ENCODE measurements at places on chromosomes 7 and 10.

DNA sequence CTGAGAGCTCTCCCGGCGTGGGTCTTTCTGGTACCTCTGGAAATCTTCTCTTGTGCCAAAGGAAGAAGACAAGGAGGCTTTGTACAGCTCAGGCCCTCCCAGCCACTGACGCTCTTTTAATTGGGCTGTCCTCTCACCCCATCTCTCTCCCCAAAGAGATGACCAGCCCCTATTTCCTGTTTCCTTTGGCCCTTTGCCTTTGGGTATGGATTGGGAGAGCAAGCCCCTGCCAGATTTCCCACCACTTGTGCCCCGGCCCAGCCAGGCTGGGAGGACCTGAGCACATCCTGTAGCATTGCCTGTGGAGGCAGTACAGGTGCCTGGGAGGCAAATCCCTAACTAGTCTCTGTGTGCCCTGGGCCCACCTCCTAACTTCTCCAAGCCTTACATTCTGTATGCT is 5.7 kb upstream of the PLAC9 start:
- H3K4me3 ChIP-seq = no peak overlapping the region
- no peaks in the 10 kb centered on the region for H3K4me1 ChIP-seq
- DNase-seq = no peak
- no peak overlapping the region for H3K27ac ChIP-seq
- H3K36me3 ChIP-seq = no peaks in the 10 kb centered on the region
- H3K27me3 ChIP-seq = no peaks in the 10 kb centered on the region

DNA sequence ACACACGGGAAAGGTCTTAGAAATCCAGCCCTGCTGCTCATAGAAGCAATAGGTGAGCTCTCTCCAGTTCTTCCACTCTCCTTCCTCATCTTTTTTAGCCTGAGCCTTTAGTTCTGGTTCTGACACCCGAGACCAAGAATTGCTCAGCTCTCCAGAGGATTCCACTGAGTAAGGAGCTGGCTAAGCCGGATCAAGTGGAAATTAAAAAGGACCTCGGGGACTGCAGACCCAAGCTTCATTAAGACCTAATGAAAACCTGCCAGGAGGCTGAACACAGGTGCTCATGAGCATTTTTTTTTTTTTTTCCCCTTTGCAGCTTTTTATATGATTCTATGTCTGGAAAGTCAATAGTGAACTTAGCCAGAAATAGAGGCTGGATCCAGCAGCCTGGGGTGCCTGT is 1176.0 kb upstream of the AUTS2 start:
- H3K27me3 ChIP-seq = no peaks in the 10 kb centered on the region
- H3K4me1 ChIP-seq = no peaks in the 10 kb centered on the region
- DNase-seq = no peak
- H3K27ac ChIP-seq = no peak overlapping the region
- H3K4me3 ChIP-seq = no peak overlapping the region
- H3K36me3 ChIP-seq = no peaks in the 10 kb centered on the region

GRCh38 chr7:114109721-114110120 is 190.9 kb upstream of the PPP1R3A start:
- no peak overlapping the region for H3K4me3 ChIP-seq
- DNase-seq = no peak
- H3K27me3 ChIP-seq = no peaks in the 10 kb centered on the region

- no peak overlapping the region for H3K27ac ChIP-seq
- no peaks in the 10 kb centered on the region for H3K4me1 ChIP-seq
- H3K27me3 ChIP-seq = no peaks in the 10 kb centered on the region
- H3K36me3 ChIP-seq = no peaks in the 10 kb centered on the region
These were observed 109.6 kb downstream of the CPXM2 start for GRCh38 chr10:123781956-123782500.

DNA sequence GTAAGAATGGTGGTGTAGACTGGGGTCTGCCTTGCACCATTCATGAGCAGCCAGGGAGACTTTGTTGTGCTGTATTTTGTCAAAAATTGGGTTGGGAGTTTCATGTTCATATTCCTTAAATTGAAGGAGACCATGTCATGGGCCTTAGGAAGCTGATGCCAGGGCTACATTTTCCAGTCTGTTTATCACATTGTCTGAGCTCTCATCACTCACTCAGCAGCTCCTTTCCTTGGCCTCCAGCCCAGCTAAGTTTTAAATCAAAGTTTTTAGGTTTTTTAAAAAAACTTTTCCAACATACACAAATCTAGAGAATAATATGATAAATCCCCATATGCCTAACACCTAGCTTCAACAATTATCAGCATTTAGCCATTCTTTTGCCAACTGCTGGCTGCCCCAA is 12.6 kb upstream of the FAM13C start:
- H3K36me3 ChIP-seq = no peaks in the 10 kb centered on the region
- H3K27me3 ChIP-seq = no peaks in the 10 kb centered on the region
- H3K4me1 ChIP-seq = no peaks in the 10 kb centered on the region
- no peak for DNase-seq
- no peak overlapping the region for H3K27ac ChIP-seq

- H3K4me3 ChIP-seq = no peak overlapping the region
- peaks cover 38% of the 10 kb centered on the region for H3K4me1 ChIP-seq
- no peaks in the 10 kb centered on the region for H3K27me3 ChIP-seq
- H3K27ac ChIP-seq = no peak overlapping the region
These were observed 9.9 kb upstream of the MYO1G start for GRCh38 chr7:44988701-44989100.

- no peak for DNase-seq
- H3K27ac ChIP-seq = no peak overlapping the region
- H3K36me3 ChIP-seq = no peaks in the 10 kb centered on the region
- H3K4me1 ChIP-seq = no peaks in the 10 kb centered on the region
These were observed 8.0 kb upstream of the SERPINE1 start for GRCh38 chr7:101118856-101119255.

DNA sequence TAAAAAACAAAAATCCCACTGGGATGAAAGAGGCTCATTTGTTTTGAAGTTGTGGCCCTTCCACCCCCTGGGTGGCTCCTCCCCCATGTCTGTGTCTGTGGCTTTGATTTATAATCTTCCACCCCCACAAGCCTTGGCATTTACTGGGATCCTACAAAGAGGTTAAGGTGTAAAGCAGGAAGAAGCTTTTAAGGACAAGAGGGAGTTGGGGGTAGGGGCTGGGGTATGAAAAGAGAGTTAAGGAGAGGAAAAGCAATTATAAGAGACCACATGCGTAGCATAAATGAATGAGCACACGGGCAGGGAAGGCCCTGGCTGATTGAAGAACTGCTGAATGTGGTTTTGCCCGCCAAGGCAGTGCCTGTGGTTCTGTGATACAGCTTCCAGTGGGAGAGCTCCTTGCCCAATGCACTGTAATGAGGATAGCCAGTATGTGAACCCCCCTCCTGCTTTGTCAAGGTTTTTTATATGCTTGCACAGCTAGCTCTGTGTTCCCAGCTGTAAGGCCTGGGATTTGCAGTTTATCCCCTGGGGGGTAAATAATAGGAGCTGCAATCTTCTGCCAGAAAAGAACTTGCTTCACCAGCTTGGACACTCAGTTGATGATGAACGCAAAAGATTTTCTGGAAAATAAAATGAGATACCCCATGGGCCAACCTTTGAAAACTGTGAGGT is 34.7 kb upstream of the KMT2E start:
- H3K4me1 ChIP-seq = peaks cover 28% of the 10 kb centered on the region
- no peak for DNase-seq
- no peaks in the 10 kb centered on the region for H3K36me3 ChIP-seq
- H3K27me3 ChIP-seq = no peaks in the 10 kb centered on the region

DNA sequence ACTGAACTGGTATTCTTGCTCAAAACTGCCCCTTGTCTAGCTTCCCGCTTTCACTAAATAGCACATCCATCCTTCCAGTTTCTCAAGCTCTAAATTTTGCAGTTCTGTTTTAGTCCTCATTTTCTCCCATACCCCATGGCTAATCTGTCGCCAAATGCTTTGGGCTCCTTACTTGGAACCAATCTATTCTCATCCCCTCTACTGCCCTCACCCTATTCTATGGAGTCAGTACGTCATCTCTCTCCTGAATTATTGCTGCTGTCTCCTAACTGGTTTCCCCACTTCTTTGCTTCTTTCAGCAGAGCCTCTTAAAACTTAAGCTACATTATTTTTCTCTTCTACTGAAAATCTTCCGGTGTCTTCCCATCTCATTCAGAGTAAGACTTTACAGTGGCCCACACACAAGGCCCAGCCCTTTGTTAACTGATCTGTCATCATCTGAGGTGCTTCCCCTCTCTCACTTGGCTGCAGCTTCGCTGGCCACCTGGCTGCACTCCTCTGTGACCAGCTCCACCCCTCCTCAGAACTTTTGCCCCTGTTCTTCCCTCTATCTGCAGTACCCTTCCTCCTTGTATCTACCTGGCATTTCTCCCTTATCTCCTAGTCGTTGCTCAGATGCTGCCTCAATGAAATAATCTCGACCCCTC is 9.9 kb downstream of the STARD3NL start:
- H3K27ac ChIP-seq = no peak overlapping the region
- DNase-seq = no peak
- no peaks in the 10 kb centered on the region for H3K36me3 ChIP-seq
- peaks cover 27% of the 10 kb centered on the region for H3K4me1 ChIP-seq
- no peaks in the 10 kb centered on the region for H3K27me3 ChIP-seq

- H3K36me3 ChIP-seq = peaks cover 10% of the 10 kb centered on the region
- peaks cover 27% of the 10 kb centered on the region for H3K4me1 ChIP-seq
- H3K4me3 ChIP-seq = peak overlapping the region; percentile 72
- no peaks in the 10 kb centered on the region for H3K27me3 ChIP-seq
- no peak overlapping the region for H3K27ac ChIP-seq
- no peak for DNase-seq
These were observed 1.6 kb upstream of the GOT1 start for GRCh38 chr10:99432047-99432446.

- no peaks in the 10 kb centered on the region for H3K27me3 ChIP-seq
- peak overlapping the region; percentile 67 for H3K27ac ChIP-seq
- peaks cover 24% of the 10 kb centered on the region for H3K4me1 ChIP-seq
- peak; percentile 81 for DNase-seq
- H3K36me3 ChIP-seq = no peaks in the 10 kb centered on the region
These were observed 144.7 kb downstream of the PFKFB3 start for GRCh38 chr10:6347391-6347951.

DNA sequence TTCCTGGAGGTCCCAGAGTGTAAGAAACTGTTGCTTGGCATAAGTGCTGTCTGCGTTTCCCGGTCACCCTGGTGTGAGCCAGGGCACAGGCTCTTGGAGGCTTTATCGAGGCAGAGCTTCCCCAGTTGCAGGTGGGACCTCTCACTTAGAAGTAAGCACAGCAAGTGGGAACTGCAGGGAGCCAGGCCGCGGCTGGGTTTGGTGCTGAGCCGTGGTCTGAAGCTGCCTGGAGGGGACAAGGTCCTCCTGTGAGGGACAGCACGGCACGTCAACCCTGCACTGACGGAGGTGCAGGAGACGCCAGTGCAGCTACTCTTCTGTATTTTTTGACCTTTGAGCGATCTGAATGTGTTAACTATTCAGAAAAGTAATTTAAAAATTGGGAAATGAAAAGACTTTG is 55.8 kb upstream of the PFKFB3 start:
- H3K27ac ChIP-seq = no peak overlapping the region
- H3K36me3 ChIP-seq = peaks cover 5% of the 10 kb centered on the region
- H3K4me3 ChIP-seq = no peak overlapping the region
- DNase-seq = no peak
- no peaks in the 10 kb centered on the region for H3K27me3 ChIP-seq
- H3K4me1 ChIP-seq = peaks cover 92% of the 10 kb centered on the region

DNA sequence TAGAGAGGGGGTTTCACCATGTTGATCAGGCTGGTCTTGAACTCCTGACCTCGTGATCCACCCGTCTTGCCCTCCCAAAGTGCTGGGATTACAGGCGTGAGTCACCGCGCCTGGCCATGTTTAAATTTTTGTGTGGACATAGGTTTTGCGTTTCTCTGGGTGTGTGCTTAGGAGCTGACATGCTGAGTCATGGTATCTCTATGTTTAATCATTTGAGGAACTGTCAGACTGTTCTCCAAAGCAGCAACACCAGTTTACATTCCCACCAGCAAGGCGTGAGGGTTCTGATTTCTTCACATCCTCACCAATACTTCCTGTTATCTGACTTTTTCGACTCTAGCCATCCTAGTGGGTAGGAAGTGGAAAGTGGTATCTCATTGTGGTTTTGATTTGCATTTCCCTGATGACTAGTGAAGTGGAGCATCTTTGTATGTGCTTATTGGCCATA is 153.7 kb downstream of the DNAJB6 start:
- no peaks in the 10 kb centered on the region for H3K36me3 ChIP-seq
- H3K27ac ChIP-seq = peak overlapping the region; percentile 83
- DNase-seq = peak; percentile 80
- H3K27me3 ChIP-seq = peaks cover 8% of the 10 kb centered on the region
- H3K4me3 ChIP-seq = no peak overlapping the region
- no peaks in the 10 kb centered on the region for H3K4me1 ChIP-seq

- no peaks in the 10 kb centered on the region for H3K36me3 ChIP-seq
- DNase-seq = no peak
- H3K27me3 ChIP-seq = no peaks in the 10 kb centered on the region
- peaks cover 26% of the 10 kb centered on the region for H3K4me1 ChIP-seq
These were observed 10.9 kb downstream of the NPFFR1 start for GRCh38 chr10:70272925-70273316.

GRCh38 chr7:1733908-1734730 is 64.0 kb downstream of the ELFN1 start:
- no peak overlapping the region for H3K27ac ChIP-seq
- no peaks in the 10 kb centered on the region for H3K4me1 ChIP-seq
- peaks cover 3% of the 10 kb centered on the region for H3K36me3 ChIP-seq
- no peak overlapping the region for H3K4me3 ChIP-seq
- peaks cover 4% of the 10 kb centered on the region for H3K27me3 ChIP-seq

- DNase-seq = no peak
- H3K36me3 ChIP-seq = peaks cover 61% of the 10 kb centered on the region
- peak overlapping the region; percentile 7 for H3K27ac ChIP-seq
- H3K4me3 ChIP-seq = no peak overlapping the region
These were observed 20.9 kb downstream of the CD36 start for GRCh38 chr7:80659120-80660055.

DNA sequence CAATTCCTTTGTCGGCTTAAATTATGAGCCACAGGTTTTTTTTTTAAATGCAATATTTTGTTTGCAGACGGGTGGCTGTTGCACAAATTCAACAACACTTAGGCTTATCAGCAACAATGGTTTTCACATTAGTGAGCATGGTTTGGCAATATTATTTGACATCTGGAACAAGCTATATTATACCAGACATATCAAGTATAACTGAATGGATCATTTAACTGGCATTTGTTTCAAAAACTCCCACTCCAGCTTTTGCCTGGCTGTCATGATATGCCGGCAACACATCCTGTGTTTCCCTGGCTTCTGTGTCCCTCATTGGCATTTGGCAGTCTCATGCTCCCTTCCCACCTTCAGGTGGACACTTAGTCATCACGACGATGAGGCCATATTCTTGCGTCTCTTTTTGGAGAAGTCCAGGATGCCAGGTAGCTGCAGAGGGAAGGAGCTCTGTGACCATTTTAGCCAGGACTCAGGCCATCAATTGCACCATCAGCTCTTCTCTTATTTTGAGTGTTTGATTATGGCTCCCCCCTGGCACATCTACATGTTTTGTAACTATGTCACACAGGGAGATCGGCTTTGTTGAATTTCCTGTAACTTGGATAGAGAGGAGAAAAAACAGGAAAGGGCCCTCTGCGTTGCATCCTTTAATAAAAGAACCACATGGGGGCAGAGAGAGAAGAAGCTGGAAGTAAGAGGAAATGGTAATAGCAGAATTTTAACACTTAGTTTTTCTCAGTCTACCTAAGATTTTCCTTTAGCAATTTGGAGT is 413.9 kb downstream of the LRMDA start:
- H3K27ac ChIP-seq = no peak overlapping the region
- no peaks in the 10 kb centered on the region for H3K36me3 ChIP-seq
- H3K27me3 ChIP-seq = no peaks in the 10 kb centered on the region
- peaks cover 7% of the 10 kb centered on the region for H3K4me1 ChIP-seq

Data from spleen (tissue), 13 donors.